ENCODE measurements at places on chromosomes 5 and 9.

DNA sequence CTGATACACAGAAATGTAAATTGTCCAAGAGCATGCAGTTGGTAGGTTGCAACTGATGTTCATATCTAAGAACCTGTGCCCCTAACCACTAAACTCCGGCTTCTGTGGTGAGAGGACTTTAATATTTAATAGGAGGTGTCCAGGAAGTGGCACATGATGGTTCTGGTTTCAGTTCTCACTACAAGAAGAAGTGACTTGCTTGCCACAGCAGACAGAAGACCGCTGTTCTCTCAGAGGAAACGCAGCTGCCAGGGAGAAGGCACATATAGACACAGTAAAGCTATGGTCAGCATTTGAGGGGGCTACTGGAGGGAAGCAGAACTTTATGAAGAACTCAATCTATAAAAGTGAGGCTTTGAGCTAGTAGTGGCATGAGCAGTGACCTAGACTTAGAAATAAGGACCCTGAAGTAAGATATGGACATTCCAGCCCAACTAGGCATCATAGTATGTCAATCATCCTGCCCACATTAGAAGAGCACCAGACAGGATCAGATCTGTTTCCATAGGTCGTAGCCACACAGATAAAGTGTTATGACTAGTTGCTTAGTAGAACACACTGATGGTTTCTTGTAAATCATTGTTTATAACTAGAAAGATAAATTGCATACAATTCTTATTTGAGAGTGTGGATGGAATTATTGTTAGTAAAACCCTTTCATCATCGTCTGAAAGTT lies 36.4 kb upstream of the DAB2 start:
- no peak for DNase-seq

DNA sequence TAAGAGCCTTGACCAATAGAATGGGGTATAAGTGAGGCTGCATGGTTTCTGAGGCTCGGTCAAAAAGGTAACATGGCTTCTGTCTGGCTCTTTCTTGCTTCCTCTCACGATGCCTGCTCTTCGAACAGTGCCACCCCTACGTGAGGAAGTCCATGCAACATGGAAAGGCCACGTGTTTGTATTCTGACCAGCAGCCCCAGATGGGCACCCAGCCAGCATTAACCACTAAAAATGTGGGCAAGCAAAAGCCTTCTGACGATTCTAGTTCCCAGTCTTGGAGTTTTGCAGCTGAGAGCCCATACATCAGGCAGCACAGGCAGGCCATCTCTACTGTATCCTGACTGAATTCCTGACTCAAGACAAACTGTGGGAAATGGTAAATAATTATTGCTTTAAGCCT lies 24.2 kb upstream of the NREP start:
- peak; percentile 9 for DNase-seq

- DNase-seq = peak; percentile 29
Observed at GRCh38 chr5:38265546-38266179, 7.3 kb downstream of the EGFLAM start.

DNA sequence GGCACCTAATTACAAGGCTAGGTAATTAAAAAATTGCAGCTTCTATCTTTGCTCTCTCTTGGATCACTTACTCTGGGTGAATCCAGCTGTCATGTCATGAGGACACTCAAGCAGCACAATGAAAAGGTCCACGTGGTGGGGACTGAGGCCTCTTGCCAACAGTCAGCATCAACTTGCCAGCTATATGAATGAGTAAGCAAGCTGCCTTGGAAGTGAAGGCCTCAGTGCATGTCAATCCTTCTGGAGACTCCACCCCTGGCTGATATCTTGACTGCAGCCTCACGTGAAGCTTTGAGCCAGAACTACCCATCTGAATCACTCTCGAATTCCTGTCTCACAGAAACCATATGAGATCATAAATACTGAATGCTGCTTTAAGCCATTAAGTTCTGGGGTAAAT lies 140.5 kb downstream of the SNX18 start:
- DNase-seq = peak; percentile 83

GRCh38 chr9:5892456-5893133 lies 1.9 kb downstream of the MLANA start:
- no peak for DNase-seq

DNA sequence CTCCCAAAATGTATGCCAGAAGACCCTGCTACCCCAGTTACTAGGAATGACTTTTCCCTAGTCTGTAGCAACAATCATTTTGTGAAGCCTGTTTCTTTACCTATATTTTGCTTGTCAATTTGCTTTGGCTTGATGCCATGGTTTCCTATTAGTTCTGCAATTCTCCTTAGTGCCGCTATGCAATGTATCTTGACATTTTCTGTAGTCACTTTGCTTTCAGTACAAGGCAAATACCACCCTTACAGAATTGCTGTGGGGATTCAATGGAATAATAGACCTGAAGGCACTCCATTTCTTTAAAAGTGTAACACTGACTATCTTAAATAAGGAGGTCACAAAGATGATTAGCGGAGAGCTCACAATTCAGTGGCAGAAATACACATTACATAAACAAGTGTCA lies 291.1 kb downstream of the NR2F1-AS1 start:
- DNase-seq = no peak

DNA sequence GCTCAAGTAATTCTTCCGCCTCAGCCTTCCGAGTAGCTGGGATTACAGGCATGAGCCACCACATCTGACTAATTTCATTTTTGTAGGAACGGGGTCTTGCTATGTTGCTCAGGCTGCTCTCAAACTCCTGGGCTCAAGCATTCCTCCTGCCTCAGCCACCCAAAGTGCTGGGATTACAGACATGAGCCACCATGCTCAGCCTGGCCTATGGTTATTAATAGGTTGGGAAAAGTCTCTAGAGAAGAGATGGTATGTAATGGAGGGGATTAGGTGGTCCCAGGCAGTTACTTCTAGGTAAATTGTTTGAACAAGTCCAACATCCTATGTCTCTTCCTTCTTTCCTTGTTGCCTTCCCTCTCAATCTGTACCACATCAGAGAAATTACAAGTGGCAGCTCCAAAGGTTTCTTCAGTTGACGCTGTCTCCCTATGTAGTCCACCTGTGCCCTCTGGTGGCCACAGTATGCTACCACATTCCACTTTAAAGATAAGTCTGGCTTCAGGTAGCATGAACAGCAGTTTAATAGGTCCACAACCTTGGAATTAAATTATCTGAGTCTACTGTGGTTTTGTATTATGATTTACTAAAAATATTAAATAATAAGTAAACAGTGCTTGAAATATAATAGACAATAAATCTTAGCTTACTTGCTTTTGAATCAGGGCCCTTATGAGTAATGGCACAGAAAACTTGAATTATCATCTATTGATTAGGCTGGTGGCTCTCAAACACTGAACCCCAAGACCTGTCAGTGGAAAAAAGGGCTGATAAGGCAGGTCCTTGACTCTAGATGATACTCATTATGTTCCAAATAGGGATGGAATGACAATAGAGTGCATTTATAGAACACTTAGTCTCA lies 9.7 kb downstream of the TIGD6 start:
- DNase-seq = peak; percentile 57

GRCh38 chr5:136094189-136094912 lies 38.3 kb upstream of the SMAD5 start:
- no peak for DNase-seq

GRCh38 chr5:86814907-86815306 lies 197.2 kb downstream of the COX7C start:
- no peak for DNase-seq

DNA sequence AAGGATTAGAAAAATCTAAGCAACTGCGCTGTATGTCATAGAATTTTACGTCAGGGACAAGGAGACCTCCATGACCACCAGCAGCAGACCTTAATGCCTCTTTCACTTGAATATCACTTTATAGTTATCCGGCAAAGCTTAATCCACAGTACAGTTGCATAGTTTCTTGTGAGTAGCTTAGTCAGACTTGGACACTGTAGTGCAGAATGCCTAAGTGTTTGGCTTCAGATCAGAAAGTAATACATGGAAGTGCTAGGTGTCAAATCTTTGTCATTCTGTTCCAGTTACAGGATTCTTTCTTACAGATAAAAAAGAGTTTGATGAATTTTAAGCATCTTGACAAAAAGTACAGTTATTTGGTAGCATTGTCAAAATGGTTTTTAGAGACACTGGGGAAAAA lies 239.9 kb upstream of the PAPPA start:
- DNase-seq = no peak

GRCh38 chr9:85310573-85310972 lies 431.2 kb downstream of the AGTPBP1 start:
- no peak for DNase-seq

DNA sequence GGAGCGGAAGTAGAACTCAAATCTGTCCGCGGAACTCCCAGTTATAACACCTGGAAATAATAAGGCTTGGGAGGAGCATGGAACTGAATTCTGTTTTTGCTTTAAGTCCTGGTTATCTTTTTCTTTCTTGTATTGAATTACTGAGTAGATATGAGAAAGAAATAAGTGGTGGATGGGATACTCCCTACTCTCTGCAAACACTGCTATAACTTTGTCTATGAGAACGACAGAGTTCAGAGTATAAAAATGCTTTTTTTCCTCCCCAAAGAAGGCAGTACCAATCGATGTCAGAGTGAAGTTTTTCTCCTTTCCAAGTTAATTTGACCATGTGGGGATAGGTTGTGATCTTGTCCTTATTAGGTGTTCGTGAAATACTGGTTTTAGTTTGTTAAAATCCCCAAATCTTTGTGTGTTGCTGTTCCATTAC lies 1.2 kb downstream of the RIC1 start:
- peak; percentile 53 for DNase-seq

DNA sequence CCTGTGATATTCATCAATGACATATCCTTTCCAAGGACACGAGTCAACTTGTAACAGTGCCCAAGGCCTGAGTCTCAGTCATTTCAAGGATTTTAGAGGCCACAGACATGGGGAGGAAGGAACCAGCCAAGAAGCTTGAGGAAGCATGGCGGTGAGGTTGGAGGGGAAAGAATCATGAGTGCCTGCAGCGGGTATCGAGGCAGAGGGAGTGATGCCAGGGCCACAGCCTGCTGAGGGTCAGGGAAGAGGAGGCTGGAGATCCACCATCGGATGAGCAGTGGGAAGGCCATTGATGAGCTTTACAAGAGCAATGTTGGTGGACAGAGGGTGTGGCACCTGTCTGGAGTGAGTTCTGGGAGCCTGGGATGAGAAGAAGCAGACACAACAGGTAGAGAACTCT lies 88.5 kb upstream of the IER5L start:
- no peak for DNase-seq
